ENCODE measurements at places on chromosomes 3 and 15. TPM values are rescaled to one million over a fixed set of nuclear protein-coding genes. Genes with fewer than 3 reads are reported as not detected.

DNA sequence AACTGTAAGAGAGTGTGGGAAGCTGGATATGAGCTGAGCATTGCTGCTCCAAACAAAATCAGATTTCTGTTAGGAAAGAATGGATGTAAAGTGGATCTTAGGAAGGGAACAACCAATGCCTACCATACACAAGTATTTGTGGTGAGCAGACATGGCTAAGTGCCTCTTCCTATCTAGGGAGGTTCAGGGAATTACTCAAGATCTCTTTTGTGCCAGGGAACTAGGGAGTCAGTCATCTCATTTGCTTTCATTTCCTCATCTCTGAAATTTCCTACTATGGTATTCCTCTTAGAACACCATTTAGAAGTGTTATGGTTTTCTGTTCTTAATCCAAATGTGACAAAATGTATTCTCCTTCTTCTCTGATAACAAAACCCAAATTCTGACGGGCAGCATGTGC is 396.5 kb downstream of the FHIT start:
- no peak for DNase-seq

DNA sequence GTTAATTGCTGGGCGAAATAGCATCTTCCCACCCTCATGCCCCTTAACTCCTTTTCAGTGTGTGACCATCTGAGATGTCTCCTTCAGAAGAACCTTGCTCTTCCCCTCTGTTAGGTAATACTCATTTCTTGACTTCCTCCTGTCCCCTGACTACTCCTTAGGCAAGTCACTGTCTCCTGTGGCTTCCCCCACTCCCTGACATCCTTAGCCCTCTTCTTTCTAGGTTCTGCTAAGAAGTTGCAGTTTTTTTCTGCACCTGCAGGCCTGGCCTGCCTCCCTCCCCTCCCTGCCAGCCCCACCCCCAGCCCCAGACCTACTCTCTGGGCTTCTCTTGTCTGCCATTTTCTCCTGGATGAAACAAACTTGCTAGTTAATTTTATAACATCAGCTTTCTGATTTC is 15.2 kb upstream of the EID1 start:
- DNase-seq = no peak

- no peak for DNase-seq
These were observed 37.6 kb downstream of the MTMR10 start for GRCh38 chr15:30953731-30954378.

GRCh38 chr3:189236352-189236751 is 64.6 kb downstream of the TPRG1 start:
- DNase-seq = no peak

GRCh38 chr3:146896711-146897110 is 291.6 kb upstream of the PLSCR5 start:
- no peak for DNase-seq

- no peak for DNase-seq
These were observed 3.2 kb upstream of the RAD51 start for GRCh38 chr15:40691737-40692136.

GRCh38 chr3:38102444-38102814 is 34.5 kb downstream of the ACAA1 start:
- DNase-seq = no peak

DNA sequence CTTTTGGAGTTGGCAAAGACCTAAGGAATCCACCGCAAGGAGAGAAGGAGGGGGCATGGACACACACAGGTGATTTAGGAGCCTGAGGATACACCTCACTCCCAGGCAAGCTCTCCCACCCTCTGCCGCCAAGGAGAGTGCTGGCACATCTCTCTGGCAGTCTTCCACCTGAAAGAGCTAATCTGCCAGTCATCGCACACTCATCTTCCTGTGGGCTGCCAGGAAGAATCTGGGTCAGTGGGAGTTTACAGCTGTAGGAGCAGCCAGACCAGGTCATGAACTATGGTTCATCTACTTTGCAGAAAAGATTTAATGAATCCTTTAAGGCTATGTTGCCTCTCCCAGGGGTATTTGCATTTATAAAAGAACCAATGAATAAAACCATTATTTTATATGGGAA is 170.6 kb upstream of the TSC22D2 start:
- no peak for DNase-seq

DNA sequence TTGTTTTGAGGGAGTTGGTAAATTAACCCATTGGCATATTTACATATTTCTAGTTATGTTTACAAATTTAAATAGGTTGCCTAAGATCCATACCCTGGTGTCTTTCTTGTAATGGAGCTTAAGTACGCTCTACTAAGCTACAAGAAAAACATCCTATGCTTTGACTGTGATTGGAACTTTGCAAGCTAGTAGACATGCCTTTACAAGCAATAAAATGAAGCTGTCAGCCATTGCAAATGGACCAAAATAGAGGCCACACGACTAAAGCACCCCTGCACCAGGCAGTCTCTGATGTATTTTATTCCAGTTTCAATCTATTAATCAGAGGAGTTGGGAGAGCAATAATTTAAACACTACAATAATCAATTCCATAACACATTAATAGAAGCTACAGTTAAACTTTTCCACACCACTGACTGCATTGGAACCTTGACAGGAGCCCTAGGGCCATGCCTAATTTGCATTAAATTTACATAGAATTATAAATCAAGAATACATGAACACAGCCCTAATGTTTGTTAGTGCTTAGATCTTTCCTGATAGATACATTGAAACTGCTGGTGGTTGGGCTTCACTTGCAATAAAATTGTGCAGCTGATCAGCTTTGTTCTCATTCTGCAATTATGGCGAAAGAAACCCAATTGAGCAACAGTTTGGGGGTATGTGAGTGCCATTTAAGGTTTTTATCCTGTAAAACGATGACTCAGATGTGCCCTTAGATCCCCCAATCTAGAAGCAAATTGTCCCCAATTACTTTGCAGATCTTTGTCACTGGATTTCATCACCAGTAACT is 360.1 kb downstream of the LSAMP start:
- DNase-seq = no peak

GRCh38 chr15:49718846-49719245 is 98.0 kb downstream of the DTWD1 start:
- no peak for DNase-seq

DNA sequence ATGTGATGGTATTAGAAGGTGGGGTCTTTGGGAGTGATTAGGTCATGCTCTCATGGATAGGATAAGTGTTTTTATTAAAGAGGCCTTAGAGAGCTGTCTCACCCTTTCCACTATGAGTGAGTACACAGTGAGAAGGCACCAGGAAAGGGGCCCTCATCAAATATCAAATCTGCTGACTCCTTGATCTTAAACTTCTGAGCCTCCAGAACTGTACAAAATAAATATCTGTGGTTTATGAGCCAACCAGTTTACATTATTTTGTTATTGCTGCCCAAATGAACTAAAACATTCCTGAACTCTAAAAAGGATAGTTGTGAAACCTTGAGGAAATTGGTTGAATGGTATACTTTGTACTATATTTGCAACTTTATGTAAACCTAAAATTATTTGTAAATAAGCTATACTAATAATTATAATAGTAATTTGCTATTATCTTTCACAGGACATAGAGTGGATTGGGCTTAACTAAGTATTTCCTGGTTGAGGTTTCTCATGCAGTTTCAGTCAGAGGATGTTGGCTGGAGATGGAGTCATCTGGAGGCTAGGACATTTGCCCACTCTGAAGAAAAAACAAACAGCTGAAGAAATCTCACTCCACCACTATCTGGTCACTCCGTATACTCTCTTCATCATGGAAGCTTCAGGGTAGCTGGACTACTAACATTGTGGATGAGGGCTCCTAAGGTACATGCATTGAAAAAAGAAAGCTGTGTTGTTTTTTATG is 1068.6 kb upstream of the CADM2 start:
- DNase-seq = no peak

DNA sequence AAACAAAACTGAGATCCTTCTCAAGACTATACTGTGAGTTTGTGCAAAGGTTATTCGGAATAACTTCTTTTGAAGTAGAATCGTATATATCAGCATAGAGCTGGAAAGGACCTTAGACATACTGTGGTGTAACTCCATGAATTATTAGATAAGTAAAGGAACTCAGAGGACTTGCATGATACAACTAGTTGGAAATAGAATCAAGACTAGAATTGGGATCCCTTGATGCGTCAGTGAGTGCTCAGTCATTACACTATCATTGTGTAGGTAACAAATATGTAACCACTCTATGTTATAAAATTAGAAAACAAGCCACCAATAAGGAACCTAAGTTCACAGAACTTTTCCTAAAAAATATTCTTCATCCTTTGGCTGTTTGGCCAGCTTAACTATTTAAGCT is 61.1 kb downstream of the CBLB start:
- no peak for DNase-seq

GRCh38 chr3:61264281-61264680 is 13.0 kb upstream of the FHIT start:
- no peak for DNase-seq

DNA sequence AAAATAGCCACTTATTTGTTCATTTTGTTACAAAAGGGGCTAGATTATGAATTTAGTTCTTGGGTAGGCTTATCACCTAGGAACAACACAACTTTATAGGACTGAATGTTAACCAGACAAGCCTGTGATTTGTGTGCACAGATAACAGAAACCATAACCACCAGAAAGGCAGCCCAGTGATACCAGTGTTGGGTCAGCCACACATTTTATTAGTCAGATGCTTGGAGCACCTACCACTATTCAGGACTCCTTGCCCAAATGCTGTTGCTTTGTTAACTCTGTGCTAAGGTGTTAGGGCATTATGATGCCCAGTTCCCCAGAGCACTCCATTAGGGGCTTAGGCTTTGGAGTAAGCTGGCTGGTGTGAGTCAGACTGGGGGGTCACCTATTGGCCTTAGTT is 22.5 kb downstream of the PLCL2 start:
- no peak for DNase-seq

DNA sequence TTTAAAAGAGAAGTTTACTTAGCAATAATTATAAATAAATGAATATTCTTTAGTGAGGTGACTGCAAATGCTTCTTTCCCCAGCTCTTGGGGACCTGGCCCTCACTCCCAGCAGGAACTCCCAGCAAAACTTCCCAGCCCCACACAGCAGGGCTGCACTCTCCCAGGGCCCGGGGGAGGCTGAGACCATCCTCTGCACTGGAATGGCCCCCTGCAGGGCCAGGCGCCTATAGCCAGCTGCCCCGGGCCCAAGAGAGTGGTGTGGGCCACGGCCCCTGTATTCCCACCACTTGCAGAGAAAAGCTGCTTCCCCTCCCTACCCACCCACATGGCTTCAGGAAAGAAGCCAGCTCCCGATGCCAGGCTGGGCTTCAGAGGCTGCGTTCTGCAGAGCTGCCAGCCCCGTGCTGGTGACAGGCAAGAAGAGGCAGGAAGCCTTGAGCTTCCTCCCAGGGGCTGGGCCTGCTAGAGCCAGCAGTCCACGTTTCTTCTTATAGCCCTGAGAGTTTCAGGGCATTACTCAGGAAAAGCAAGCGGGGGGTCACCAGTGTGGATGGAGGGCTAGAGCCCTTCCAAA is 20.0 kb downstream of the IDH2 start:
- no peak for DNase-seq

DNA sequence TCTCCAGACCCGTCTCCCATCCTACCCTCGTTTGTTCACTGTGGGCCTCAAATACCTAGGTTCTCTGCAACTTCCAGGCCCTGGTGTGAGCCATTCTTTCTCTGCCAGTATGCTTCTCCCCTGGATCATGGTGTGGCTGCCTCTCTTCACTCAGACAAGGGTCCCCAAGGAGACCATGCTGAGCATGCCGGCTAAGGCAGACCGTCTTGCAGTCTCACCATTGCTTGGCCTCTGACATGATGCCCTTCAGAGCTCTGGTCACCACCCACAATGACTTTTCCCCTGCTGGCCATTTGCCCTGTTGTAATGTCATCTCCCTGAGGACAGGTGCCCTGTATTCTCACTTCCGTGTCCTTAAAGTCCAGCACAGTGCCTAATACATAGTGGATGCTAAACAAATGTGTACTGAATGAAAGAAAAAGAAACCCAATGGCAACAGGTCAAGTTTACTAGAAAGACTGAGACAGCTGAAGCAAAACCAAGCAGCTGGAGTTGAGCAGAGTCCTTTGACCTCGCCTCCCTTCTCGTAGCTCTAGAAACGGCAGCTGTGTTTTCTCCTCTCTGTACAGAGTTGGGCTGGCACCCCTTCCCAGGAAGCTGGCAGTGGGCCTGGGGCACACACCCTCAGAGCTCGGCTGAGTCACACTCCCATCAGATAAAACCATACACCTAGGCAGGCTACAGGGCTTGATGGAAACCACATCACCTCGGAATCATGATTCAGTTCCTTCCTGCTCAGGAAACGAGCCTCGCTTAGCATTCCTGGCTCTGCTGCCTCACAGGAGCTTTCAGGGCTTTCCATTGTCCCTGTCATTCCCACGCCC is 8.6 kb downstream of the TLR9 start:
- DNase-seq = peak; percentile 80

Gene GPR171
- 159 TPM for total RNA-seq

Gene PYGO1
- total RNA-seq = not detected

Gene TUSC7
- total RNA-seq = not detected

Gene RPL4
- 3,393 TPM for total RNA-seq

Gene SLC9C1
- total RNA-seq = not detected

Gene PLA2G4B
- 8.5 TPM for total RNA-seq

Gene RTP1
- not detected for total RNA-seq
